Activated CD8-positive, alpha-beta memory T cell treated with anti-CD3 and anti-CD28 coated beads, Interleukin-2, amount 10 ng/mL, durations not matched to agents 7 days and 5 days (primary cell): ENCODE measurements at places on chromosomes 16 and 17. TPM values are rescaled to one million over a fixed set of nuclear protein-coding genes. Genes with fewer than 3 reads are reported as not detected.
A peak's percentile ranks its signal among the peaks of the same experiment; 100 is the strongest.

DNA sequence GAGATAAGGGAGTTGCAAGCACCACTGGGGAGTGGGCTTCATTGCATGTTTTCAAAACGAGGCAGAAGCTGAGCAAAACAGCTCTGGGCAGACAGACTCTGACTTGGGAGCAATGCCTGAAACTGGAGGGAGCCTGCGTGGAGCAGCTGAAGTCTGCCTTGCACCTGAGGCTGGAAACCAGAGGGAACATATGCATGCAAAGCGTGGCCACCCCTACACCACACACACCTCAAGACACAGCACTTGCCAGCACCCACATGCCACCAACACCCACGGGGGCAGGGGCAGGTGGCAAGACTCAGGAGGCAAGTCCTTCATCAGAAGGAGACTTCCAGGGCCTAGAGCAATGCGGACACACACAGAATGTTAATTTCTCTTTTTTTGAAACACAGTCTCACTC is 45.8 kb downstream of the COTL1 start:
- DNase-seq = no peak

DNA sequence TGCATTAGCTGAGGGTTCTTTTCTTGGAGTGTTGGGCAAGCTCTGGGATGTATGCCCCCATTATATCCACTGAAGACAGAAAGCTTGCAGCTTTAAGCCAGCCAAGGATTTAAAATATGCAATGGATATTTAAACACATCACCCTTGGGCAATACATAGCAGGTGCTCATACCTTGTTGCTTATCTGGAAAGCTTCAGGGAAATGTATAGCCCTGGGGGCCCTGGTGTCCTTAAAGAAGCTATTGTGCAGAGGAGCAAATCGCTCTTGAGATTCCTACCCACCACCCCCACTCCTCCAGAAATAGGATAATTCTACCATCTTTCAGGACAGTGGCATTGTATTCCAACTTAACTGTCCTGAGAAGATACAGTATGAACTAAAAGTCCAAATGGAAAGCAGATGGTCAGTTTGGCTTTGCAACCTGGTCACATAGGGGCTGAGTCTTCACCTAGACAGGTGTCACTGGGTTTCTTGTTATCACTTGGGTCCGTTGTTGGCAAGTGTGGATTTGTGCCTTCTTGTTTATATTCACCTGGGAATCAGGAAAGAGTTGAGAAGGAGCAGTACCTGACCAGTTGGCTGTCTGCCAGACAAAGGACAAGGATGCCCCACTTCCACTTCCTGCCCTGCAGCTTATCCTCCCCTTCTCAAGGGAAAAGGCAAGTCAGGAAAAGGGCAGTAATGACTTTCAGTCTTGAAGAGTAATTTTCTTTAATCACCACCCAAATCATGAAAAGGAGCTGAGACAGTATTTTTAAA is 3.4 kb downstream of the ANKRD40CL start:
- no peak for DNase-seq

- DNase-seq = peak; percentile 86
Measured at GRCh38 chr17:8941520-8941919, 24.0 kb downstream of the PIK3R5 start.

DNA sequence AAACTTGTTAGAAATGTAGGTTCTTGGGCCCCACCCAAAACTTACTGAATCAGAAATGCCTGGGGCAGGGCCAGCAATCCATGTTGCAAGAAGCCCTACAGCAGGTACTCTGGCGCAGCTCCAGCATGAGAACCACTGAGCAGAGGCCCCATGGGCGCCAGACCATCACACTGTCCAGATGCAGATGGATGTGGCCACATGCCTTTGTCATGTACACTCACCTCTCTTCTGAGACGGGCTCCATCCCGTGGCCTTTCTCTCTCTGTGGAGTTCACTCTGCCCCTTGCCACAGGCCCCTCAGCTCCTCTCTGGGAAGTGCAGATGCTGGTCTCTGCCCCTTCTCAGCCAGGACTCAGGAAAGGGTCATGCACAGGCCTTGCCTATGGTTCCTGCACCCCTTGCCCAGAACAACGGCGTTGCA is 2.3 kb upstream of the CCNF start:
- no peak for DNase-seq

GRCh38 chr16:53846971-53847370 is 143.0 kb downstream of the FTO start:
- no peak for DNase-seq

GRCh38 chr17:82228278-82228841 is 482 bp upstream of the SLC16A3 start:
- DNase-seq = peak; percentile 83

DNA sequence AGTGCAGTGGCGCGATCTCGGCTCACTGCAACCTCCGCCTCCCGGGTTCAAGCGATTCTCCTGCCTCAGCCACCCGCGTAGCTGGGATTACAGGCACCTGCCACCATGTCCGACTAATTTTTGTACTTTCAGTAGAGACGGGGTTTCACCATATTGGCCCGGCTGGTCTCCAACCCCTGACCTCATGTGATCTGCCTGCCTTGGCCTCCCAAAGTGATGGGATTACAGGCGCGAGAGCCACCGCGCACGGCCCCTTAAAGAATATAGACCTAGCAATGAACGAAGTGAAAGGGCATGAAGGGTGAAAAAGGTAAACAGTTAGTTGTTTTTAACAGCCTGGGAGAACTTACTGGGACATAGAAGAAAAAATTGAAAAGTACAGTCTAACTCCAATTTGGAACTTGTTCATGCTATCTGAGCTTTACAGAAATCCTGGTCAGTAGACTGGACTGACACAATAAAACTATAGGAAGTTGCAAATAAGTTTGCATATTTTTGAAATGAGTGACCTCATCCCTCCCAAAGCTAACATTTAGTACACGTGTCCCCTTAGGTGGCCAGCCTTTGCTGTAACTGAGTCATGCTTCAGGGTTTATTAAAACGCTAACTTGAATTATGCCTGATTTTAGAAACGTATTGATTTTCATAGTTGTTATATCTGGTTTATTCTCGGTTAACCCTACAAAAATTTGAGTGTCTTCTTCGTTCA is 1.8 kb downstream of the COG1 start:
- DNase-seq = no peak

- DNase-seq = no peak
Measured at GRCh38 chr17:44559634-44560554, 2.6 kb downstream of the FZD2 start.

GRCh38 chr16:29903590-29903989 is 3.3 kb downstream of the ASPHD1 start:
- DNase-seq = no peak

DNA sequence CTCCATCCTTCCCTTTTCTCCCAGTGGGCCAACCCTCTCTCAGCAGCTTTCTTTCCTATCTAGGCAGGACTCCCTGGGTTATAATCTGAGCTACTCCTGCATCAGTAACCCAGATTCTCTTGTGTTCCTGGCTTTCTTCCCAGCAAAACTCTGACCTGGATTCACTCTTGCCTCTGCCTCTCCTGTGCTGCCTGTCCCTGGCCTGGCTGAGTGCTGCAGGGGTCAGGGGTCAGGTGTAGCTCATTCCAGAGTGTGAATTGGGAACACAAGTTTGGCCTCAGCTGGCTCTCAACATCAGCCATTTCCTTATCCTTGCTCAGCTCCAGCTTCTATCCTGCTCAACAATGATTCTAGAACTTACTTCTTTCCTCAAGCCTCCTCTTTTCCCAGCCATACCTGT is 2.5 kb upstream of the ST6GALNAC2 start:
- DNase-seq = no peak

GRCh38 chr17:17416007-17416399 is 60.8 kb upstream of the MED9 start:
- peak; percentile 67 for DNase-seq

DNA sequence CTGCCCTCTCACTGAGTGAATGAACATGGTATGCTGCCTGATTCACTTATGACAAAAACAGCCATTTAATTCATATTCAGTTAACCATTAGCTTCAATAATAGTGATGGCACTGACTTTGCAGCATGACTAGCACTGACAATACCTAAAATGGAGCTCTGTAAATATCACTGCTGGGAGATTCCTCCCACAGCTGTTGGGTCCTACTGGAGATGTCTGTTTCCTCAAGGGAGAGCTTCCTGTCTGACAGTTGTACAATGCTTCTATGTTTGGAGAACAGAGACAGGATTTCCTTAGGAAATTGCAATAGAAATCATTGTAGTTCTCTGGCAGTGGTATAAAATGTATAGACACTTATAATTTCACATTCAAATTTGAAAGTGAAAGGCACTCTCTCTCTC is 695.9 kb upstream of the CDH8 start:
- DNase-seq = no peak

DNA sequence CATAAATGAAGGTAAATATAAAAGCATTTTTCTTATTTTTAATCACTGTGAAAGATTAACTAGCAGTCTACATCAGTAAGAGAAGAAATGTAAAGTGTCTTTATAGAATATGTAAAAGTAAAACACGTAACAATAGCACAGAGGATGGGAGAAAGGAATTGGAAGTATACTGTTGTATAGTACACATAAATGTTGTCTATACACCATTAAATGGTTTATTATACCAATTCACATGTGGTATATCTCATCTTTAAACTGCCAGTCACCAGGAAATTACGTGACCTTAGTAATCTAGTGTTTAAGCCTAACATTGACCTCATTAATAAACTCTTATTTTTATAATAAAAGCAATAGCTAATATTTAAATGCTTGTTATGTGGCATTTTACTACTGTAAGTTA is 87.4 kb downstream of the USP32 start:
- no peak for DNase-seq

- DNase-seq = no peak
Measured at GRCh38 chr17:12983991-12984884, 33.6 kb downstream of the ELAC2 start.

- no peak for DNase-seq
Measured at GRCh38 chr17:2735896-2736295, 13.6 kb downstream of the CCDC92B start.

GRCh38 chr17:21239680-21240368 is 13.4 kb downstream of the NATD1 start:
- no peak for DNase-seq

DNA sequence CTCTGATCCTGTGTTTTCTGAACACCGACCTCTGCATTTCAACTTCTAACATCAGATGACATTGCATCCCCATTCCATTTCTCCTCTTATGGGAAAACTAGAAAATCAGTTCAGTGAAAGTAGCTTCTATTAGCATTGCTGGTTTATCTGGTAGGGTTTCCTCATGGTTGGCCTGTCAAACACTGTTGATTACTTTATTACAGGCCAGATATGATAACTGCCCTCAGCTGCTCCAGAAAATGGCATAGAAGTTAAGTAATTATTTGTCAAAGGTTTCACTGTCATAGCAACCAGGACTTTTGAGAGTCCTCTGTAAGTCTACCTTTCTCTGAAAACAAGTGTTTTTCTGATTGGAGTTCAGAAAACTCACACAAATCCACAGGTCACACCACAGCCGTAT is 3.0 kb downstream of the GFOD2 start:
- DNase-seq = no peak

- DNase-seq = no peak
Measured at GRCh38 chr17:48787828-48788227, 29.2 kb downstream of the TTLL6 start.

DNA sequence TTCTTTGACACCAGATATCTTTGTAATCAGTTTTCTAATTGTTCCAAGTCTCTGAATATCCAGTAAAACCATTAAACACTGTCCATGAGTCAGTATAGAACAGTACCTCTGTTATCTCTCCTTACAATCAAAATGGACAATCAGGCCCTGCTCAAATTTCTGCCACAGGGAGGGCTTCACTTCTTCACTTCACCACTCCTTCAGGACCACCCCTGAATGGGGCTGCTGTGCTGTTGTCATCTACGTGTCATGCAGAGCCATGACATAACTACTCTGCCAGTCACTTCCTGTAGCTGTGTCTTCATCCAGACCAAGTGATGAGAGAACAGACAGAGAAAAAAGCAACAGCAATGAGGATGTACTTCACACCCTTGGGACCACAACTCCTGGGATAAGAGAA is 116.9 kb downstream of the TANC2 start:
- DNase-seq = no peak

GRCh38 chr16:49056546-49056945 is 225.1 kb downstream of the CBLN1 start:
- no peak for DNase-seq

DNA sequence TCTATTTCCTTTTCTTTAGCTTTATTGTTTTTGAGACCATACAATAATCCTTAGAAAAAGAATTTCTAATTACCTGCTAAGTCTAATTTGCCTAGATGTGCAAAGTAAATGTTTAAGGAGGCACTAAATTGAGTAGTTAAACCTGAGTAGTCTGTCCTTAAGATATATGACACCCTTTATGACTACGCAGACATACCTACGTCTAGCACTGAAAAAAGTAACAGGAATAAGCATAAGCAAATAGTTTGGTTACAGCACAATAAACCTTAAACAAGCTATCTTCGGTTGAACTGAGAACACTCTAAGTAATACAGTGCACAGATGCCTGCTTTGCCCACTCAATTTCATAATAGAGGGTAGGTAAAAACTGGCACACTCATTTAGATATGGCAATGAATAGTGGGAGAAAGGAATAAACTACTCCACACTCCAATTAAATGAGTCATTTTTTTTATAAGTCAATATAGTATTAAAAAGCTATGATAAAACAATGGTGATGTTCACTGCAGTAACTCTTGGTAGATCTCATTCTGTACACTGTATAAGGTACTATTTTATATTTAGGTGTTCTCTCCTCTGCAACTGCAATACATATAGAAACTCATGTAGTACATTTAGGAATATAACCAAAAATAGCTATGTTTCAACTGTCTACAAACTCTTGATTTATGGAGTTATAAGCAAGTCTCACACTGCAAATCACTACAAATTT is 19.7 kb upstream of the INTS2 start:
- no peak for DNase-seq

Gene COL1A1
- 1.6 TPM for total RNA-seq

Gene FOXK2
- 85.1 TPM for total RNA-seq

Gene KCNJ18
- total RNA-seq = not detected

Gene CDH5
- total RNA-seq = not detected

Gene APOBR
- 28.0 TPM for total RNA-seq

Gene CA10
- total RNA-seq = 0.09 TPM

Gene TEKT3
- total RNA-seq = not detected

Gene ENGASE
- 45.7 TPM for total RNA-seq

Gene KDM6B
- 15.5 TPM for total RNA-seq

Gene KRTAP2-1
- total RNA-seq = not detected

Gene MYO1D
- 12.2 TPM for total RNA-seq

Gene CRYM
- not detected for total RNA-seq
